ENCODE measurements at places on chromosomes 12 and 14.
A peak's percentile ranks its signal among the peaks of the same experiment; 100 is the strongest.

- DNase-seq, result no peak
Measured at GRCh38 chr14:78131201-78131600, 39.0 kb upstream of the NRXN3 start.

GRCh38 chr14:56660677-56661389 lies 81.2 kb downstream of the TMEM260 start:
- DNase-seq, result no peak

GRCh38 chr12:117897372-117898161 lies 71.2 kb downstream of the KSR2 start:
- DNase-seq, result no peak

DNA sequence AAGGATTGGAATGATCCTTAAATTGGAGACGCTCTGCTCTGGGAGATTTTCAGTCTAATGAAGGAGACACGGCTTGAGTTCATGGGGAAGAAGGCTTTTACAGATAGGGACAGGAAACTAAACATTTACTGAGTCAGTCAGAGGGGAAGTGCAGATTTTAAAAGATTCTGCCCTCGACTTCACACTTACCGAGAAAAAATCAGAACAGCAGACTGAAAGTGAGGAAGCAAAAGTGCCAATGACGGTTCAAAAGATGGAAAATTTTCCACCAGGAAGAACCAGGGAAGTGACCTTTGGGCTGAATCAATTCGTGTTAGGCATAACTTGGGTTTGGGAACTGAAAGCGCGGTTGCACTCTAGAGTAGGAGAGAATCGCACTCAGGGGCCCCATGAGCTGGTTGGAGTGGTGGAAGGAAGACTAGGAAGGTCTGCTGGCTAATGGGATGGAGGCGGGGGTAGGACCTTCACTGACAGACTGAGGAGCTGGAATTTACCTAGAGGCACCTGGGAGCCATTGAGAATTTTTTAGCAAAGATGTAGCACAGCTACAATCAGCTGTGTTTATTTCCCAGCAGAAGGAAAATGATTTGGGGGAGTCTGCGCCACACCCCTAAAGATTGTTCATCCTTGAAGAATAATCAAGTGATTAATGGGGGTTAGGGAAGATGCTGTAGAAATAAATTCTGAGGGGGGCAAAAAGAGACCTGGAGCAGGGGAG lies 1.2 kb downstream of the KCNK13 start:
- DNase-seq, result no peak

DNA sequence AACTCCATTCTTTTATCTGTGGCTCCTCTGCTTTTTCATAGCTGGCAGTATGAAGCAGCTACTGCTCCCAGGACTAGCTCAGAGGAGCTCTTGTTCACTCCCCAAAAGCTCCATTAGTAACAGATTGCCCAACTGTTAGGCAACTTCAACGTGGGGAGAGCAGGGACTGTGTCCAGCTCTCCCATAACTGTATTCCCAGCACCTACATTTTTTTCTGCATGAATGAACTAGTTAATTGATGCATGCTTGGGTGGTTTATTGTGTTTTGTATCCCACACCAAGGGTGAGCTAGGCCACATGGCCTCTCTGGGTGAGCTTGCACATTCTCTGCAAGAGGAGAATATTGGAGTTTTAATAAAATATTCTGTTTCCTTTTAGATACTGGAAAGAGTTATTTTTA lies 15.2 kb downstream of the STON2 start:
- no peak for DNase-seq

GRCh38 chr12:111904446-111904975 lies 62.5 kb downstream of the MAPKAPK5 start:
- DNase-seq, result no peak

GRCh38 chr12:13196130-13196921 lies at the start of gene EMP1:
Gene EMP1 (plus strand): TSS chr12:13196726. CDS start chr12:13211511, 14,785 bp downstream.
- DNase-seq, result peak; percentile 71

GRCh38 chr12:125140279-125141209 lies 75.3 kb downstream of the AACS start:
- no peak for DNase-seq

DNA sequence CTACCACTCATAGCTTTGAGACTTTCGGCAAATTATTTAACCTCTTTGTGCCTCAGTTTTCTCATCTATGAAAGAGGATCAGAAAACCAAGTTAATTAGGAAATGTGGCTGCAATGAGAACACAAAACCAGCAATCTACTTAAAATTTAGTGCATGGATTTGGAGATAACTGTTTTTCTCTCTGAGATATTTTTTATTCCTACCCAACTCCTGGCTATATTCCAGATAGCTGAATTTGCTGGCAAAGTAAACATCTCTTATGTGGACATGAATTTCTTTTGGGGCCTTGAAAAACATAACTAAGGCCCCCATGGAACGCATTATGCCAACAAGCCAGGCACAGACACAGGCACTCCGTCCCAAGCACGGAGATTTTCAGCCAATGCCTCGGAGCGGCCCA lies 53.4 kb upstream of the FOXN3 start:
- no peak for DNase-seq

DNA sequence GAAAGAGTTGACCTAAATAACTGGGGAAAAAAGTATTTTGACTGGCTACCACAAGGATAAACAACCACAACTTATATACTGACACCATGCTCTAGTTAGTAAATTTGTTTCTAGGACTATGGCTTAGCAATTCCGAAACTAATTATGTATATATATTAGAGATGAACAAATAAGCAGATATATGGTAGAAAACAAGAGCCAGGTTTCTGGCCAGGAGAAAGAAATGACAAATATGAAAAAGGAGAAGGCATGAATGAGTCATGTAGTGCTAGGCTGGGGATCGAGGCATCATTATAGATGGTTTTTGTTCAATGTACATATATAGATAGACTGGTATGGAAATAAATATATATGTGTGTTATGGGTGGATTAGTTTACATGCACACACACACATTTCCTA lies 5.5 kb upstream of the LRRC74A start:
- DNase-seq, result no peak

DNA sequence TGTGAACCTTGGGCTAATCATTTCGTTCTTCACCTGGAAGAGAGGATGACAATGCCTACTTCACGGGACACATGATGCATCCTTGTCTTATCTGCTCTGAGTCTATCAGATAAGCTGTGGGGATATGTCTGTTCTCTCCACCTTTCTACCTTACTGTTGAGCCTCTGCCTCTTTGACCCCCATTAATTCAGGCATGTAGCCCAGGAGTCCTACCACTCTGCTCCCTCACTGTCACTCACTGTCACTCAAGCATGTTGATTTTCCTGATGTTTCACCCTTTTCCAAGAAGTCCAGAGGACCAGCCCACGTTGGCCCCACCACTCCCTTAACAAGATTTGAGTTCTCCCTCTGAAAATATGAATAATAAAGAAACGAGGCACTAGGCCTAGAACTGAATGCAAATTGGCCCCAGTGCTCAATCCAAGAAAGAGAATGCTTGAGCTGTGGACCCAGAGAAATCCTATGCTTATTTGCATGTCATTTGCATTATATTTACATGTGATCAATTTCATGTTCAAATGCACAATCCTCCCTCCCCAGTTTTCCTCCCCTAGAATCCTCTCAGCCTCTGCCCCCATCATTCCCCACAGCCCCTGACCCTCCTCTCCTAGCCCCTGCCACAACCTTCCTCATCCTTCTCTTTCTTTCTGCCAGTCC lies 6.4 kb upstream of the SMUG1 start:
- DNase-seq, result no peak

GRCh38 chr12:79119796-79120195 lies 255.2 kb downstream of the SYT1 start:
- DNase-seq, result no peak
